ENCODE measurements at places on chromosomes 1 and 21. TPM values are rescaled to one million over a fixed set of nuclear protein-coding genes. Genes with fewer than 3 reads are reported as not detected.

GRCh38 chr21:37375866-37376574, 9.4 kb downstream of the DYRK1A start:
- no peak overlapping the region for H3K4me3 ChIP-seq
- H3K27me3 ChIP-seq, result no peaks in the 10 kb centered on the region
- no peak for DNase-seq
- H3K27ac ChIP-seq, result peak overlapping the region; percentile 18
- peaks cover 16% of the 10 kb centered on the region for H3K4me1 ChIP-seq
- peaks cover 4% of the 10 kb centered on the region for H3K36me3 ChIP-seq

CFHR3 gene
- not detected for polyA plus RNA-seq

GRCh38 chr1:182338806-182339370, 52.7 kb downstream of the GLUL start:
- DNase-seq, result no peak
- no peak overlapping the region for H3K27ac ChIP-seq
- H3K27me3 ChIP-seq, result no peaks in the 10 kb centered on the region
- no peaks in the 10 kb centered on the region for H3K4me1 ChIP-seq

- peak overlapping the region; percentile 100 for H3K4me3 ChIP-seq
- no peaks in the 10 kb centered on the region for H3K36me3 ChIP-seq
- H3K4me1 ChIP-seq, result no peaks in the 10 kb centered on the region
- peak overlapping the region; percentile 88 for H3K27ac ChIP-seq
Measured at GRCh38 chr1:86914998-86915736, 732 bp downstream of the HS2ST1 start.

DNA sequence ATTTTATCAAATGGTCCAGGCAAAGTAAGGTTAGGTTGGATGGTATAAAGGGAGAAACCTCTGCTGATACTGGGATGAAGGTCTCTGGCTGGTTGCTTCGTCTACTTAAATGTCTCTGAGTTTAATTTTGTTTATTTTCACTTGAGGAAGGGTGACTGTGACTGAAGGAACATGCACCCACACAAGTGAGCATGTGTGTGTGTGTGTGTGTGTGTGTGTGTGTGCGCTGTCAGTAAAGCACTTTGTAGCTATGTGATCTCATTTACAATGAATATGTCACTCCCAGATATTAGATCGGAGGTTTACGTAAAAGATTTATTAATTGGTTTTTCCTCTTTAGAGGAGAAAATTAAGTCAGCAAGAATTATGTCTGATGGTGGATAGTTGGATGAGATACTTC, 4.4 kb downstream of the FOXD2 start:
- no peak overlapping the region for H3K4me3 ChIP-seq
- no peaks in the 10 kb centered on the region for H3K36me3 ChIP-seq
- no peak for DNase-seq
- no peaks in the 10 kb centered on the region for H3K4me1 ChIP-seq
- H3K27ac ChIP-seq, result no peak overlapping the region
- peaks cover 36% of the 10 kb centered on the region for H3K27me3 ChIP-seq

Measured in GM12878 (cell line).